Esophagus squamous epithelium (tissue), 5 donors: ENCODE measurements at places on chromosomes 7 and 10.

- DNase-seq, result no peak
Measured at GRCh38 chr7:117901089-117901797, 28.0 kb upstream of the CTTNBP2 start.

DNA sequence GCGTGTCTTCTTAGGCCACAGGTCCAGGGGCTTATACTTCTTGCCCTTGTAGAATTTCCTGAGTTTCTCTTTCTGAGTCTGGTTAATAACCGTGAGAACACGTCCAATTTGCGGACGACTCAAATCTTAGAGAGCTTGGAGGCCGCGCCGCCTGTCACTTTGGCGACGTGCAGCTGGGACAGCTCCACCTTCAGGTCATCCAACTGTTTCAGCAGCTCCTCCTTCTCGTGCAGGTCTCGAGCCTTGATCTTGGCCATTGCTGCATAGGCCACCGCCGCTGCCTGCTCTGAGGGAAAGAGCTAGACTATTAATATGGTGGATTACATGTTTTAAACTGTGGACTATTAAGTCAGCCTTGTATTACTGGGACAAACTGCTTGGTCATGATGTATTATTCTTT, 26.9 kb downstream of the EVX1 start:
- DNase-seq, result no peak

GRCh38 chr10:76523246-76523645, 1091.8 kb downstream of the LRMDA start:
- no peak for DNase-seq

DNA sequence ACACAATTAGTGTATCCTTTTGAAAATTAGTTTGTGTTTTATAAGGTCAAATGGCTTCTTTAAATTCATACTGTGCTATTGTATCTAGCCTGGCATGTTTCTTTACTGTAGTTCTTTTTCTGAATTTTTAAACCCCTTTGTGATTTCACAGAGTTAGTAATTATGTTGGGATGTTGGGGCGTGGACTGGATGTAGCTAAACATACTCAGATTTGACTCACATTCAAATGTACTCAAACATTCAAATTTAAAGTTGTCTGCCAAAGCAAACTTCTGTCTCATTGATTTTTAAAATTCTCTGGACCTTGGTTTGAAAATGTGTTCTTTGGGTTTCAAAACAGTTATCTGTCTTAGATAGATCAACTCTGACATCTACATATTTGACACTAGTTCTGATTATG, 7.2 kb upstream of the NRP1 start:
- DNase-seq, result no peak

DNA sequence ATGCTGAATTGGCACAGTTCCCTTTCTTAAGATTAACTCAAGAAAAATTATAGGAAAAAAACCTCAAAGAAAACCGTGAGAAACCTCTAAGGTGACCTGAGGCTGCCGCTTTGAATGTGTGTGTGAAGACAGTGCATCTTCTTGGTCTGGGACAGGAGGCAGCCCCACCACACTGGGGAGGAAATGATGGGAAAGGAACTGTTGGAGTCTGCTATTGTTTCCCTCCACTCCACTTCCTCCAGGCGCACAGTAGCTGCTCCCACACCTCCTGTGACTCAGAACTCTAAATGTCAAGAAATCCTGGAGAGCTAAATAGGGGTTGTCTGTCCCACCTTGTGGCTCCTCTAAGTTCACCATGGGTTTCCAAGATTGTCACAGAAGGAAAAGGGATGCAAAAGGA, 179.4 kb downstream of the PDE1C start:
- no peak for DNase-seq

GRCh38 chr10:10792681-10793080, 225.0 kb upstream of the CELF2 start:
- DNase-seq, result no peak

- no peak for DNase-seq
Measured at GRCh38 chr7:11251436-11251835, 277.8 kb downstream of the PHF14 start.

GRCh38 chr10:34320265-34320664, 494.8 kb downstream of the PARD3 start:
- DNase-seq, result no peak

DNA sequence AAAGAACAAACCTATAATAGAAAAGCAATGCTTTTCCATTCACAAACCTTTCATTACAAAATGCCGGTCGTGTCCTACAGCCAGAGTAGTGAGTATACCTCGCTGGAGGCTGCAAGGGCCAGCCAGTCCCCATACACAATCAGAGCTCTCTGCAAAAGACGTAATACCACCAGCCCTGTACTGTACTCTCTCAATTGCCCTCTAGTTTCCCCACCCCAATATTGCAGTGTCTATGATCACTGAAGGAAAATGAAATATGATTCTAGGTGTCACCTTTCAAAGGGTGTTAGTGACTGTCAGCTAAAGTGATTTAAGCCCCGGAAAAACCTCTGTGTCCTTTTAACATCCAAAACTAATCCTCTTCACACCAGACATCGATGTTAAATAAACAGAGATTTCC, 24.8 kb downstream of the PLXNA4 start:
- DNase-seq, result no peak

GRCh38 chr7:38903057-38903456, 5.9 kb downstream of the VPS41 start:
- DNase-seq, result no peak

GRCh38 chr10:104638861-104639589, 2.1 kb upstream of the SORCS3 start:
- no peak for DNase-seq

GRCh38 chr7:33039257-33039902, 23.2 kb downstream of the NT5C3A start:
- no peak for DNase-seq

GRCh38 chr10:63123727-63124362, 9.3 kb upstream of the NRBF2 start:
- no peak for DNase-seq
